Mesenteric fat pad (tissue), 1 donor: ENCODE measurements at places on chromosomes 1 and 21. TPM values are rescaled to one million over a fixed set of nuclear protein-coding genes. Genes with fewer than 3 reads are reported as not detected.

- no peak for DNase-seq
Observed at GRCh38 chr1:153028766-153029165, 2.2 kb upstream of the SPRR1B start.

GRCh38 chr1:8382051-8382505 lies 64.2 kb downstream of the SLC45A1 start:
- no peak for DNase-seq

GRCh38 chr1:150895618-150896017 lies 8.7 kb downstream of the CTXND2 start:
- DNase-seq, result no peak

DNA sequence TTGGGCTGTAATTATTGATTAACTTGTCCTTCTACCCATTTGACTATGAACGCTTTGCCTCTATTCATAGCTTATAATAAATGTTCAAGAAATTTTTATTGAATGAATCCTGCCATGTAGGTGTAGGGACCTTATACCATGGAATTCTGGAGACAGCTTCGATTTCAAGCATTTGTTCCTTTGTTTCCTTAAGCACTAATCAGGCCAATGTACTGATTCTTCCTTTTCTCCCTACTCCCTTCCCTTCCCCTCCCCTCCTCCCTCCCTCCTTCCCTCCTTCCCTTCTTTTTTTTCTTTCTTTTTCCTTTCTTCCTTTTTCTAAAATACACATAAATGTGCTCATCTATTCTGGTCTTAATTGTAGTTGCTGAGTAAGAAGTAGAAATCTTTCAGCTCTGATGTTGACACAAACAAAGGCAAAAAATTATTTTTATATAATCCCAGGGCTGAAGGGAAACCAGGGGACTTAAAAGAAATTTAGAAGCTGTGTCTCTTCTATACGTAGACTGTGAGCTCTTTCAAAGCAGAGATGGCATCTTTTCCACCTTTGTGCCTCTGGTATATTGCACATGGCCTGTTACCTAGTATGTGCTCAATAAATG lies 24.9 kb upstream of the DNM3 start:
- no peak for DNase-seq

- no peak for DNase-seq
Observed at GRCh38 chr1:89854140-89854539, 33.3 kb downstream of the LRRC8D start.

GRCh38 chr21:46021398-46021797 lies 39.8 kb downstream of the COL6A1 start:
- DNase-seq, result no peak

GRCh38 chr1:202624781-202625108 lies 85.5 kb downstream of the SYT2 start:
- DNase-seq, result no peak

GRCh38 chr1:101511202-101511891 lies 274.5 kb downstream of the S1PR1 start:
- no peak for DNase-seq

DNA sequence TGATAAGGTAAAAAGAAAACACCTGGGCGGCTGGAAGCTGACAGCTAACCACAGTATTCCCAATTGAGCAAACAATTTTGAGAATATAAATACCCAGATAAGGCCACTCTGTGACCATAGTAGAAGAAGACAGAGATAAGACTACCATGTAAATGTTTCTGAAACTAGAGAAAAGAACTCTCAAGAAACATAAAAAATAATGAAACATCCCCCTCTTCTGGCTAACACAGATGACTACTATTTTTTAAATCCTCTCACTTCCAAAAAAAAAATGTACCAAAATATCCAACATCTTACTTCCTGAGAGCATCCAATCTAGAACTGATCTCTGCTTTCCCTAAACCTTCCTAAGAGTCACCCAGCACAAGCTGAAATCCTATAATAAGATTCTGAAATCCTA lies 125.9 kb downstream of the HFM1 start:
- DNase-seq, result no peak

DNA sequence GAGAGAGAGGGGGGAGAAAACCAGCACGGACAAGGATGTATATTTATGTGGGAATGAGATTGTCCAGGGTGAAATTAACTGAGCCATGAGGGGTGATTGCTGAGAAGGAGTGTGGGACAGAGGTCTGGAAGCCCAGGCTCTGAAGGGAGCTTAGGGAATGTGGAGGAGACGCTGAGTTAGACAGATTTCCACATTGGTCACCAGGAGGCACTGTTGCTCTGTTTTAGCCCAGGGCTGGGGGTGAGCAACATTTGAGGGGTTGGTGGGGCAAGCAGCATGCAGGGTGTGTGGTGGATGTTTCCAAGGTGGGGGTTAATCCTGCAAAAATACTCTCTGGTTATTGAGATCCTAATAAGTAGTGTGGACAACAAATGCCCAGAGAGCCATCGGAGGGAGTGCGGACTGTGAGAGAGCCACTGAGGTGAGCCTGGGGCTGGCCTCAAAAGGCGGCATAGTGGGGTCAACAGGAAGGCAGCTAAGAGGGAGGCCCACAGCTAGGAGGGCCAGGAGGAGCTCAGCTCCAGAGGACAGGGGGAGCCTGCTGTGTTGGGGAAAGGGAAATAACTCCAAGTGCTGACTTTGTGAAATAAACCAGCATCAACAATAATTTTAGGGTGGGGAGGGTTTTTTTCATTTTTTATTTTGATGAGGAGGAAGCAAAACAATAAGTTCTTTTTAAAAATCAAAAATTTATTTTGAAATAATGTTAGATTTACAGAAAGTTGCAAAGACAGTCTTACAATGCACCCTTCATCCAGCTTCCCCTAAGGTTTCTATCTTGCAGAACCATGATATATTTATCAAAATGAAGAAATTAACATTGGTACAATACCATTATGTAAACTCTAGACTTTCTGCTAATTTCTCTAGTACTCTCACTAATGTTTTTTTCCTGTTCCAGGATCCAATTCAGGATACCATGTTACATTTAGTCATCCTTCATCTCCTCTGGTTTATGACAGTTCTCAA lies 82.8 kb upstream of the CD34 start:
- no peak for DNase-seq

- no peak for DNase-seq
Observed at GRCh38 chr1:55870106-55870505, 654.9 kb upstream of the USP24 start.

DNA sequence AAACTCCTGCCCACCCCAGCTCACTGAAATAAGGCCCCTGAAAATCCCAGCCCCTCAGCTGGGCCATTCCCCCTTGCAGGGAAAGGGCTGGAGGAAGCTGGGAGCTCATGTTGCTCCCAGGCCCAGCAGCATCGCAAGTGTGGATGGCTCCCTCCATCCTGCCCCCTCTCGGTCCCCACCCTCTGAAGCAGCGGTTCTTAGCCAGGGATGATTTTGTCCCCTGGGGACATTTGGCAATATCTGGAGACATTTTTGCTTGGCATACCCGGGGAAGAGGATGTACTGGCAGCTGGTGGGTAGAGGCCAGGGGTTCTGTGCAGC lies 56.8 kb downstream of the PSMG1 start:
- DNase-seq, result no peak

DNA sequence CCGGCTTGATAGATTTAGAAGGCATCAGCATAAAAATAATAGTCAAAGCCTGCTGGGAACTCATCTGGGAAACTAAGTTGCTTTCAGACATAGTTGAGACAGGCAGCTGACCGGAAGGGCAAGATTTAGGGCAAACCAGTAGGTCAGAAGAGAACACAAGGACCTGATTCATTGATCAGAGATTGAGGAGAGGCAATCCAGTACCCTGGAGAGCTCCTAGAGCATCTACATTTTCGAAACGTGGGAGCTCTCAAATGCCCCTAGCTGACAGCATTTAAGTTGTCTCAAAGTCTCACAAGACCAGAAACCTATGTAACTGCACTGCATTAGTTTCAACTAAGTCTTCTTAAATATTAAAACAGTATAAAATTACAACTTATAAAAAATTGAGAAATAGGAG lies 22.9 kb upstream of the MTF2 start:
- no peak for DNase-seq

DNA sequence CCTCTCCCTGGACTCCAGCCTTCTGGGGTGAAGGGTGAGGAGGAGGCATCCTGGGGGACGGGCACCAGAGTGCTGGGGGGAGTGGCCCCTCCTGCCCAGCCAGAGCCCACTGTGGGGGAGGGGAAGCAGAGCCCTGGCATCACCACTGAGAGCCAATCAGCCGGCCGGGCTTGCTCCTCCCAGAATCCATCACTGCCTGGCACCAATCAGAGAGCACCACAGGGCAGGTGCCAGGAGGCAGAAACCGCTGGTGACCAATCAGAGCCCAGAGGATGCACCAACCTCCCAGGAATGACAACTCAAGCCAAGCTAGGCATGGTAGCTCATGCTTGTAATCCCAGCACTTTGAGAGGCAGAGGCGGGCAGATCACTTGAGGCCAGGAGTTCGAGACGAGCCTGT lies 27.9 kb downstream of the CASZ1 start:
- no peak for DNase-seq

- DNase-seq, result no peak
Observed at GRCh38 chr1:76179219-76179698, 104.7 kb downstream of the ST6GALNAC3 start.

GRCh38 chr21:38269576-38269936 lies 12.8 kb downstream of the KCNJ15 start:
- DNase-seq, result no peak

- no peak for DNase-seq
Observed at GRCh38 chr1:54171016-54171415, 18.2 kb upstream of the CDCP2 start.

CATSPERE gene
- 0.74 TPM for total RNA-seq

UMODL1 gene
- total RNA-seq, result not detected

PANK4 gene
- total RNA-seq, result 23.0 TPM

ATP1A2 gene
- 31.2 TPM for total RNA-seq

SPSB1 gene
- 48.8 TPM for total RNA-seq

TNFRSF1B gene
- total RNA-seq, result 95.6 TPM

DAB1 gene
- total RNA-seq, result 1.9 TPM

MYCL gene
- 0.32 TPM for total RNA-seq

FAM151A gene
- 0.84 TPM for total RNA-seq

LCE6A gene
- total RNA-seq, result not detected

AADACL3 gene
- total RNA-seq, result 0.19 TPM
